Progenitor cell of endocrine pancreas (in vitro differentiated cells): ENCODE measurements at places on chromosomes 5 and 9. TPM values are rescaled to one million over a fixed set of nuclear protein-coding genes. Genes with fewer than 3 reads are reported as not detected.

DNA sequence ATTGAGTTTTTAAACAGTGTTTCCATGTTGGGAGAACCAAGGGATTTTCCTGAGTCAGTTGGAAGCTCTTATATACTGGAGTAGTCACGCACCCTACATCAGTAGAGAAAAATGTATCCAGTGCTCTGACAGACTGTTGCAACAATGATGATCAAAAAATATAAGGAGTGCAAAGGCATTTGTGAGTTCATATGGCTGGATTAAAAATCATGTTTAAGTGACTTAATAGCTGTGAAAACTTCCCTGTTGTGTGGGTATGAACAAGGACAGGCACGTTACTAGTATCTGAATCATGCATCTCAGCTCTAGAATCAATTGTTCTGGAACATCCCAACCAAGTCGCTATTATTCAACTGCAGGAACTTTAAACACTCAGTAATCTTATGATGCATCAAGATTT lies 229.7 kb downstream of the ROR2 start:
- DNase-seq, result no peak

GRCh38 chr5:55031492-55031891 lies 7.4 kb downstream of the GZMK start:
- no peak for DNase-seq

GPR21 gene
- total RNA-seq, result 2.9 and 3.4 TPM in 2 replicates

DNA sequence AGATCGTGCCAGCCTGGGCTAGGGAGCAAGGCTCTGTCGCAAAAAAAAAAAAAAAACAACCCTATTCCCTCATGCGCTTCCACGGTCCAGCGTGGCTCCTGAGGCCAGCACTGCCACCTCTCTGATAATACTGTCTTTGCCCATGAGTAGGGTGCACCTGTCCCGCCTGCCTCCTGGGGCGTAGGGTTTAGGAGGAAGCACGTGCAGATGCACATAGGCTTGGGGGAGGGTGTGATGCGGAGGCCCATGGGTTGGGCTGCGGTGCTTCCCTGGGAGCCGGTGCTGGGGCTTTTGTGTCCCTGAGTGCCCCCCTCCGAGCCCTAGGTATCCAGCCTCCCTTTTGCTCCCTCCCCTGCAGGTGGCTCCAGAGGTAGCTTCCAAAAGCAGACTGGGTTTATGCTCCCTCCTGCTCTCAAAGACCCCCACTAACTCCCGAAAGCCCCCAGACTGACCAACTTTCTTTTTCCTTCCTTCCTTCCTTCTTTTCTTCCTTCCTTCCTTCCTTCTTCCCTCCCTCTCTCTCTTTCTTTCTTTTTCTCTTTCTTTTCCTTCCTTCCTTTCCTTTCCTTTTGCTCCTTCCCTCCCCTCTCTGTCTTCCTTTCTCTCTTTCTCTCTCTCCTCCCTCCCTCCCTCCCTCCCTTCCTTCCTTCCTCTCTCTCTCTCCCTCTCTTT lies 12.8 kb downstream of the FGFR4 start:
- DNase-seq, result no peak

- DNase-seq, result no peak
Measured at GRCh38 chr5:117327511-117327910, 752.9 kb upstream of the SEMA6A start.

NME5 gene
- total RNA-seq, result 9.9 and 11.0 TPM in 2 replicates

- no peak for DNase-seq
Measured at GRCh38 chr9:105053209-105053652, 125.3 kb upstream of the ABCA1 start.

DNA sequence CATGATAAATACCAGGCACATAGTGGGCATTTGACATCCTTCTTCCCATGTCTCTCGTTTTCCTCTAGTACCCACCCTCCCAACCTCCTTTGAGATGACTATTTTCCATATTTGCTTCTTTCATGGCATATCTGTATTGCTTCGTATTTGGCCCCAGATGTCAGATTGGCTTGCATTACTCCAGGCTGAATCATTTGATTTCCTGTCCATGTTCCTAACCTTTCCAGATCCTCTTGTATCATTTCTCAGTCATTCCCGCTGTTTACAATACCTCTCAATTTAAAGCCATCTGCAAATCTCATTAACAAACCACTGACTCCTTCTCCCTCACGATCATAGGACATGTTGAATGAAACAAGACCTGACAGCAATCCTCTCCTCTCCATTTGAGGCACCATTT lies 19.9 kb downstream of the MTX3 start:
- no peak for DNase-seq

DNA sequence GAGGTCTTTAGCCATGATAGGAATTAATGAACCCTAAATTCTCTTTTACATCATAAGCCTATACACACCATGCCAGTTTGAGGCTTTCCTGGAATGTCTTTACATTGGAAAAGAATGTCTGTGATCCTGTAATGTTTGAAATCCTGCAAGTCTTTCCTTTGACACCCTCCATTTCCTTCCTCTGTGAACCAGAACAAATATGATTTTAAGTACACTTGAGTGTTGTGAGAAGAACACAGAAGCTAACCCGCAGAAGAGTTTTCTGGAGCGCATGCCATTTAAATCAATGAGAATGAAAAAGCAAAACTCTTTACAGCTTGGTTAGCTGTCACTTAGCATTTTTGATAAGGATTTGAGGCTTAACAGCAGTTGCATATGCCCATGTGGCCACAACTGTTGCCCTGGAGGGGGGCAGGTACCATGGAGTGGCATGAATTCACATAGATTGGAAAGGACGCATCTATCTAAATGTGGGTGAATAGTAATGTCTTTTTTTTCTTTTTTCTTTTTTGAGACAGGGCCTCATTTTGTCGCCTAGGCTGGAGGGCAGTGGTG lies 372.6 kb downstream of the KDM4C start:
- no peak for DNase-seq

DNA sequence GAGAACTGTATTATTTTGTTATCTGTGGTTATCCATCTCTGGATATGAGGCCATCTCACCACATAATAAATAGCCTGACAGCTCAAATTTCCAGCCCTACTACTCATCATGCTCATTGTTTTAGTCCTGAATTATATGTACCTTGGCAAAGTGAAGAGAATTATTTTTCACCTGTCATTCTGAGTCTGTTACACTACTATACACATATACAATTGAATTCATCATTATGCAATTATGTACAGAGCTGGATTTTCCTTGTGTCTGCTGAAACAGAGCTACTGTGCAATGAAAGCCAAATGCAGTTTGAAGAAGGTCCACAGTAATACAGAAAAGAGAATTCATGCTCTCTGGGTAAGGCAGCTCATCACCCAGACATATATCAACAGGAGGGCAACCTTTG lies 28.5 kb downstream of the ESM1 start:
- no peak for DNase-seq

DNA sequence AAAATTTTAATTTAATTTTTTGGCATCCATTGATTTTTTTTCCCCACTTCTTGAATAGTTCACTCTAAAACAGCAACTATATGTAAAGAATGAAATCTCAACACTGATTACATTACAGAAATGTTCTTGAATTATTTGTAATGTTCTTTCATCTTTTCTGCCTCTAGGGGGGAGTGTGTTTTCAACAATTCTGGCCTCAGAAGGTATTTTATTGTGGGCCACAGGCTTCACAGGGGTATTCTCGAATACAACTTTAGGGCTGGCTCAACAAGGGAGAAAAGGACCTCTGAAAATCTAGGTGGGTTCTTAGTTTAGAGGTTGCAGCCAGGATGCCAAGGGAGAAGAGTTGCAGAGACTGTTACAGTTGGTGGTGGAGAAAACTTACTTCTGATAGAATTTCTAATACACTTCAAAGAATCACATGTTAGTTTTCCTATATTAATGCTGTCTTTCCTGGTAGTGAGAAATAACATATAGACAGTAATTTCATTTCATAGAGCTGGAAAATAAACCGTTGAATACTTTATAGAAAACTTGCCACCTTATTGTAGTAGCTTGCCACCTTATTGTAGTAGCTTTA lies 3.6 kb upstream of the NPR3 start:
- DNase-seq, result no peak

GRCh38 chr9:116300360-116300870 lies 146.8 kb downstream of the PAPPA start:
- no peak for DNase-seq

MEIKIN gene
- not detected in 2 replicates for total RNA-seq

HTR1A gene
- not detected in 2 replicates for total RNA-seq

- DNase-seq, result no peak
Measured at GRCh38 chr9:2271426-2271825, 256.3 kb downstream of the SMARCA2 start.

DNA sequence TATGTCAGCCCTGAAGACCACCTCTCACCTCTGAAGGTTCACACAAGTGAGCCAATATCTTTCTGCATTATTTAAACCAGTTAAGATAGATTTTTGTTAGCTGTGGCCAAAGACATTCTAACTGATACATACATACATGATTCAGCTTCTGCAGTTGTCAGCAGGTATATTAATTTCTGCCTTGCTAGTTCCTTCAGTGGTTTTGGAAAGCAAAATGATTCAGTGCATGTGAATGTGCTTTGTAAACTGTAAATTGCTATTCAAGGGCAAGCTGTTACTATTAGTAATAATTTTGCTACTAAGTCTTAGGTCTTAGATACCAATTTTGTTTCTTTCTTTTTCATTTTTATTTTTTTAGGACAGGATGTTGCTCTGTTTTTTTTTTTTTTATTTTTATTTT lies 89.2 kb upstream of the ERBIN start:
- no peak for DNase-seq

DNA sequence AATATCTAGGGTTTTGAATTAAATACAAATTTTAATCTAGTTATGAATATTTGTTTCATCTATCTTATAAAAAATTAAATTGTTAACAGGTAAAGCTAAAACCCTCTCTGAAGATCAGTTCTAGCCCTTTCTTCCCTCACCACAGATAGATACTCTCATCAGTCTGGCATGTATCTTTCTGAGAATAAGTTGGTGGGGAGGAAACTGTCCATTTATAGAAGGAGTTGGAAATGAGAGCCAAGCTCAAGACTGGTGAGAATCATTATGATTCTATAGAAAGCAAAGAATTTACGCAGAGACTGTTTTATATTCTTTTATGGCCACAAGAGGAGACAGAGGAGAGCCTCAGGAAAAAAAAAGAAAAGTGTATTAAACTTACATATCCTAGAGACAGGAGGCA lies 59.0 kb downstream of the STARD4 start:
- no peak for DNase-seq

SPATA31D4 gene
- total RNA-seq, result not detected in 2 replicates

GRCh38 chr9:126703866-126704156 lies 90.1 kb downstream of the LMX1B start:
- no peak for DNase-seq

GRCh38 chr5:61450493-61451279 lies 118.6 kb downstream of the ZSWIM6 start:
- DNase-seq, result no peak

- DNase-seq, result no peak
Measured at GRCh38 chr9:77953590-77953989, 78.0 kb downstream of the GNAQ start.

ADAMTSL2 gene
- total RNA-seq, result 0.07 and 0.14 TPM in 2 replicates

DNA sequence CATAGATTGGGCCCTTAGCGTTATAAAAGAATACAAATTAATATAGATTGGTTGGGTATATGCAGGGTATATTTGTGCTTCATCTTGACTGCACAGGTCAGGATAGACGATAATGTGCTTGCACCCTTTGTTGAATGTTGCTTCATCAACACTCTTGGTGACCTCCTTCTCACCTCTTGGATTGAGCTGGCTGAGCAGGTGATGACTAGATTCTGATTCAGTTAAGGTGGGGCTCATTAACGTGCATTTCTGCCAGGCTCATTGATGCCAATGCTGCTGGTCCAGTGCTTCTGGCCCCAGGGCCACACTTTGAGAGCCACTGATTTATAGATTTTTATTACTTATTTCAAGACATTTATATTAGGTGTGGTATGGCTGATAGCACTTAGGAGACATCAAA lies 27.7 kb downstream of the PCSK5 start:
- no peak for DNase-seq

- no peak for DNase-seq
Measured at GRCh38 chr9:33080534-33080933, 4.1 kb upstream of the SMU1 start.

- no peak for DNase-seq
Measured at GRCh38 chr5:132011622-132012343, at the start of gene ACSL6. Gene ACSL6 (minus strand): TSS chr5:132011658. CDS start chr5:132011553, 105 bp downstream.

- DNase-seq, result no peak
Measured at GRCh38 chr5:143030349-143030748, 260.2 kb downstream of the ARHGAP26 start.

THBS4 gene
- 5.6 and 6.1 TPM in 2 replicates for total RNA-seq

AQP7 gene
- 3.3 and 4.4 TPM in 2 replicates for total RNA-seq

DNA sequence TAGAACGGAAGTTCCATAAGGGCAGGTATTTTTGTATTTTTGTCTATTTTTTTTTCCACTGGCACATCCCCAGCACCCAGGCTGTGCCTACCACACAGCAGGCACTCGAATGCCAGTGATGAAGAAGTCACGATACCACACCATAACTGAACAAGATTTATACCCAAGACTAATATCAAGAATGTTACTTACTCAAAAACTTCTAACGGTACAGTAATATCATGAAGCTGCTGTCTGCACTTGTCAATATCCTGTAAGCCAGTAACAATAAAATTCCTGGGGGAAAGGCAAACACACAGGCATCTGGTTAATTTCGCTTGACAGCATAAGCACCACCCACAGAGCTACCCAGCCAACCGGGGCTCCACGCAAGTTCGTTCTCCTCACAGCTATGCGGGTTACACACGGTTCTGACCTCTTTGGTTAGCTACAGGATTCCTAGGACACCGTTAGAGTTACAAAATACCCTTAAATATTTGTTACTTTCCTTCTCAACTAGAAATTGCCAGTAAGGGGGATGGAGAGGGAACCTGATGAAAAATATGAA lies 1.3 kb downstream of the MED10 start:
- DNase-seq, result no peak

DNA sequence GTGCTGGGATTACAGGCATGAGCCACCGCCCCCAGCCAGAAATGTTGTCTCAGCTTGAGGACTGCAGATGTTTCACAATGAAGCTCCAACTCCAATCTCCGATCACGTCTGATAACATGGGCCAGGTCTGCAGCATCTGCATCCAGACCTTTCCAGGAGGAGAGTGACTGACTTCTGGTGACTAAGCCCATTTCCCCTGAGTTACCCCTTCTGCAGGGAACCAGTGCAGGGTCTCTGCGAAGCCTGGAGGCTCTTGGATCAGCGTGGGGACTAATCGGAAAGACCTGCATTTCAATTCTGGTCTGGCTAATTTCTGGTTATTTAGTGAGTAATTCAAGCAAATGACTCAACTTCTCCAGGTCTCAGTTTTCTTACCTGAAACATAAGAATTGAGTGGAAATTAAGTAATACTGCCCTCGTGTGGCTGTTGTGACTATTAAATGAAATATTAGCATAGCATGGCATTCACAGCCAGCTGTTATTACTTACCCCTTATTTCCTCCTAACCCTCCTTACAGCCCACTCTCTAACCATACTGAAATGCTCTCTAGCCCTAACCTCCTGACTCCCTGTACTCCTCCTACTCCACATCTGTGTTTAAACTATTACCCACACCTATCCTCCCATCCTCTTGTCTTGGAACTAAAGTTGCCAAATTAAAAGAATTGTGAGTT lies 2.2 kb upstream of the GNPDA1 start:
- DNase-seq, result no peak

SARDH gene
- 4.2 and 5.1 TPM in 2 replicates for total RNA-seq

GRCh38 chr5:59097712-59098111 lies 514.8 kb downstream of the RAB3C start:
- DNase-seq, result no peak

MRPS2 gene
- 36.5 and 40.0 TPM in 2 replicates for total RNA-seq

GRCh38 chr5:94240993-94241651 lies 377.3 kb downstream of the KIAA0825 start:
- DNase-seq, result no peak

SERF1A gene
- 22.3 and 36.5 TPM in 2 replicates for total RNA-seq

GRCh38 chr9:124449381-124450151 lies 685 bp upstream of the ADGRD2 start:
- no peak for DNase-seq

TMC1 gene
- not detected in 2 replicates for total RNA-seq

SLC6A18 gene
- not detected in 2 replicates for total RNA-seq
